ENCODE measurements at places on chromosomes 1 and 21.

GRCh38 chr1:173042806-173043205, 7.9 kb downstream of the TNFSF18 start:
- DNase-seq: no peak

GRCh38 chr1:164559342-164560051, 513 bp downstream of the PBX1 start:
- DNase-seq: no peak

DNA sequence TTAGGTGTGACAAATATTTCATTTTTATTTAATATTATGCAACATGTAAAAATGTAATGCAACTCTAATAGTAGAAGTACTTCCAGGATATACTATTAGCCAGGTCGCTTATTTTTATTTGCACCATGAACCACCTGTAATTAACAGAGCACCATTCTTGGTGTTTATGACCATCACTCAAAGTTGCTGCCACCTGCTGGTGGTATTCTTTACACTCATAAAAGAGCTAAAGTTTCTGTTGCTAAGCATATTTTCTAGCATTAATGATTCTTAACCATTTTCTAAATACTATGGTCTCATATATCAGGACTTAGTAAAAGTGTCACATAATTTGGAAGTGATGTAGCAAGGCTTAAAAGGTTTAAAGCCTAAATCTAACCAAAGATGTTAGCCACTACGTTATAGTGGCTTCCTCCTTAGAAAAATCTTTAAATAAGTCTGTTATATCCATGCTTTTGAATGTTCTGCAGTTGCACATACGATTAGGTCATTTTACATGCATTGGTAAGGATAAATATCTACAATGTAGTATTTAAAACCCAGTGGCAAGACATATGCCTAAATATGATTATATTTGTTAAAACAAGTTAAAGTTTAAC, 244.5 kb downstream of the NEGR1 start:
- peak; percentile 21 for DNase-seq

DNA sequence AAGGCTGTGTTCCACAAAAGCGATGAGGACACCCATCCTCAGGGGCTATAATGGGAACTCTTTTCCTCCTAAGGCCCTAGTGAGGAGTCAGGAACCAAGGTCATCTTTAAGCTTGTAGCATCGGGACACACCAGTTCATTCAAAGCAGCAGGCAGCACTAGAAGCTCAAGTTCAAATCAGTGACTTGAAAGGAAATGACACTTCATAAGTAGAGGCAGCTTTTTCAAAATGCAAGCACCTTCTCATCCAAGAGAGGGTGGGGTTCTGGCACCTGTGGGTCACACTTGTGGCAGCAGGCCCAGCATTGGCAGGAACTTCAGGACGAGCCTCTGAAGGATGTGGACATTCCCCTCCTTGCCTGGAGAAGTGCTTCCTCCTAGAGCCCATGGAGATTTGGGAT, 496.3 kb downstream of the KIF26B start:
- no peak for DNase-seq

GRCh38 chr21:9760398-9761074, 760.8 kb upstream of the TPTE start:
- DNase-seq: no peak

DNA sequence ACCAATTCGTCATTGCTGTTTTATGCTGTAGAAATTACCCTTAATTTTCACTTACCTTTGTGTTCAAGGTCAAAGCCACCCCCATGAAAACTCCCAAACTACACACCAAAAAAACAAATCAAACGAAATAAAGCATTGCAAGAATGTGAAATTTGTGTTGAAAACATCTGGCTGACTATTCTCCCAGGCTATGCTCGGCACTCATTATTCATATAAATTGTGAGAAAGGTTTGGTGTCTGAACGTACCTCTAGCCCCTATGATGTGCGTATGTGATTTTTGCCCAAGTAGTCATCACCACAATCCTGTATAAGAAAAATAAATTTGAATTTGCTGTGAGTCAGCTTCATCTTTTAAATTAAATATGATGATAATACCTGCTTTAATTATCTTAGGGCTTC, 34.9 kb downstream of the ADAMTS1 start:
- no peak for DNase-seq

DNA sequence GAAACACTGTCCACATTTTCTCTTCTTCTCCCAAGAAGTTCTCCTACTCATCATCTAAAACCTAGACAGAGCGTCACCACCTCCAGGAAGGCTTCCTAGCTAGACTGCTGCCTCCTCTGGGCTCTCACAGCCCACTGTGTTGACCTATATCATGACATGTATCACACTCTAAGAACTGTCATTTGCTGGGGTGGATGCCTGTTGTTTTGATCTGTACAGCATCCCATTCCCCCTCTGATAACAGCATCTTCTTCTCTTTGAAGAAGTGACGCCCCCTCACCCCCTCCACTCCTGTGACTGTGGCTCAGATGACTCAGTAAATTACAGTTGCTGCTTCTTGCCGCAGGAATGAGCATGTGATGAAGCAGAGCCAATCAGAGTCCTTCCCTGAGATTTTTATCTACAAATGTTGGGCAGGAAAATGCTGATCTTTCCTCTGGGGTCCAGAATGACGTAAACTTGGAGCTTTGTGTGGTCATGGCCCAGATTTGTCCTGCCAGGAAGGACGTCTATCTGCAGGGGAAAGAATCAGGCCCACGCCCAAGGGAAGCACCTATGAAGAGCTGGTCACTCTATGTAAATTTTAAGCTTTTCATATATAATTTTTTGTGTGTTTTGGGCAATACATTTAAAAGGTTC, 28.0 kb upstream of the FOXO6 start:
- DNase-seq: no peak

GRCh38 chr1:158646465-158646864, 40.0 kb downstream of the SPTA1 start:
- DNase-seq: no peak

DNA sequence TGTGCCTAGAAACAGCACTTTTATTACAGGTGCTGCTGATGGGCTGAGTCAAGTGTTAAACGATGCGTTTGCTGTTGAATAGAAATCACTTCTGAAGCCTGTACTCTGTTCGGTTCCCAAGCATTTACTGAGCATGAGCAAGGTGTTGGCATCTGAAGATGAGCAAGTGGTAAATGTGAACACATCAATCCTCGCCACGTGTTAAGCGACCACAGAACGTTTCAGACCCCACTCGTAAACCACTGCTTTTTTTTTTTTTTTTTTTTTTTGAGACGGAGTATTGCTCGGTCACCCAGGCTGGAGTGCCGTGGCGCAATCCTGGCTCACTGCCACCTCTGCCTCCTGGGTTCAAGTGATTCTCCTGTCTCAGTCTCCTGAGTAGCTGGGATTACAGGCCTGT, 241.2 kb downstream of the SETD4 start:
- DNase-seq: no peak

DNA sequence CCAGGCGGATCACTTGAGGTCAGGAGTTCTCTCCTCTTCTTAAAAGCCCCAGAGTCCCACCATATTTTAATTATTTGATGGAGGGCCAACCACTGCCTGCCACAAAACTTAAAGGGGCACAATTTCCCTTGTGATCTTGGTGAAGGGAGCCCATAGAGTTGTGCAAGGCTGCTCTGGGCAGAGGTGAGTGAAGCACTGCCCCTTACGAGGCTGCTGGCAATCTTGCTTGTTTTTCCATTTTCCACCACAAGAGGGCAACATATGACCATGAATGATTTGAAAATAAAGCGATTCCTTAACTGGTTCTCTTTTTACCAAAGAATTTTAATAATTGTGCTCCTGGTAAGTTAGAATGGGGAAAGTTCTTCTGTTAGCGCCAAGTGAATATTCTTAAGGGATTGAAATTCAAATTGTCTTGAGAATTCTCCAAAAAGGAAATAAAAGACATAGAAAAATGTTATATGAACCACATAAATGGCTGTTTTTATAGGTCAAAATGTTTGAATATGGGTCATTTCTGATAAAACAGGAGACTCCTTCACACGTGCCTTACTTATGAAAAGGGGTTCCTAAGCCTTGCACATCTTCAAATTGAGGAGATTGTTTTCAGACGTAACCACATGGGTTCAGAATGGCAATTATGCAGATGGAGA, 22.7 kb downstream of the PGM1 start:
- DNase-seq: peak; percentile 85

DNA sequence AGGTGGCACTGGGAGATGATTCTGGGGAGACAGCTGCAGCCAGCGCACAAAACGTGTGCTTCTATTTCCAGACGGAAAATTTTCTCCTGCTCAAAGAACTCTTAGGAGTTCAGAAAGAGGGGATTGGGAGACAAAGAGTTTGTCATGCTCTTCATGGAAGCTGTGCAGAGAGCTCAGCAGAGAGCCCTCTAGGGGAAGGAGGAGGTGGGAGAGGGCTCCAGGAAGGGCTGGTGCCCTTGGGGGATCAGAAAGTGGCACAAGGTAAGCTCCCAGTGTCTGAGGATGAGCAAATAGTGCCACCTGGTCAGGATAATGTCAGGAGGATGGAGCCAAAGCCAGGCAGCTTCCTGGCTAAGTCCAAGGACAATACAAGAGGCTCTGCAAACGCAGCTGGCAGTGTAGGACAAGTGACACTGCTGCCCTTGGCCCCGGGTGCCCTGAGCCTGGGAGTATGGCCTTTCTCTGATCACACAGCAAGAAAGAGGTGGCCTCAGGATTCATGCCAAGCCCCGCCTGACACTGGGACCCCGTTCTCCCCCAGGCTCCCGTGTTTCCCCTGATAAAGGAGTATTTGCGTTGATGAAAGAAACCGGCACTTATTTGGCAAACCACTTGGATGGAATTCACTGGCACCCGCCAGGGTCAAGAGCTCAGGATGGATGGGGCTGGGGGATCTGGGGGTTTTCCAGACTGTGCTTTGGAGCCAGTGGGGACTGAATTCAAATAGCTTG, 254.0 kb downstream of the PTPRU start:
- no peak for DNase-seq

DNA sequence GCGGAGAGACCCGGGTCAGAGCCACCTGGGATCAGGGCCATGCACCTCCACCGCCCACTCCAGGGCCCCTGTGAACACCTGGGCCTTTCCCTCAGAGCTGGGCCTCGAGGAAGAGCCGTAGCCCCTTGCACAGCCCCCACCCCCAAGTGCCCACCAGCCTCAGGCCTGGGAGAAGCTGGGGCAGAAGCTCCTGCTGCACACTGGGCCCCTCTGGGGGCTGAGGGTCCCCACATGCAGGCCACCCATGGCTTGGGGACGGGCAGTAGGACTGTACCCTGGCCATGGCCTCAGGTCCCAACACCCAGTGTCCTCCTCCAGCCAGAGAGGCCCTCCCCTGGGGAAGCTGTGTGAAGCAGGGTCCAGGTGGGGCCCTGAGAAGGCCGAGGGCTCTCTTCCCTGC, 6.5 kb downstream of the NOC2L start:
- no peak for DNase-seq

DNA sequence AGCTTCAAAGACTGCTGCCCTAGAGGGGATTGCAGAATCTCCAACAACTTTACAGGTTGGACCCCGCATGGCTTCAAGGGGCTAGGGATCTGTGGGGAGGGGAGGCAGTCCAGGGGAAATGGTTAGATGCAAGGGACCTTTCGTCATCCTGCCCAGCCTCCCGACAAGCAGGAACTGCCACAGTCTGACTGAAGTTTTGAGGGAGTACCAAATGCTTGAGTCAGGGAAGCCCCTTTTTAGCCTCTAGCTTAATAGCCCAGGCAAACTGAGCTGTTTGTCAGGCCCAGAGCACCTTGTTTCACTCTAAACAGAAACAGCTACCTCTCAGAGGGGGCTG, 1.1 kb downstream of the TOR3A start:
- DNase-seq: no peak

DNA sequence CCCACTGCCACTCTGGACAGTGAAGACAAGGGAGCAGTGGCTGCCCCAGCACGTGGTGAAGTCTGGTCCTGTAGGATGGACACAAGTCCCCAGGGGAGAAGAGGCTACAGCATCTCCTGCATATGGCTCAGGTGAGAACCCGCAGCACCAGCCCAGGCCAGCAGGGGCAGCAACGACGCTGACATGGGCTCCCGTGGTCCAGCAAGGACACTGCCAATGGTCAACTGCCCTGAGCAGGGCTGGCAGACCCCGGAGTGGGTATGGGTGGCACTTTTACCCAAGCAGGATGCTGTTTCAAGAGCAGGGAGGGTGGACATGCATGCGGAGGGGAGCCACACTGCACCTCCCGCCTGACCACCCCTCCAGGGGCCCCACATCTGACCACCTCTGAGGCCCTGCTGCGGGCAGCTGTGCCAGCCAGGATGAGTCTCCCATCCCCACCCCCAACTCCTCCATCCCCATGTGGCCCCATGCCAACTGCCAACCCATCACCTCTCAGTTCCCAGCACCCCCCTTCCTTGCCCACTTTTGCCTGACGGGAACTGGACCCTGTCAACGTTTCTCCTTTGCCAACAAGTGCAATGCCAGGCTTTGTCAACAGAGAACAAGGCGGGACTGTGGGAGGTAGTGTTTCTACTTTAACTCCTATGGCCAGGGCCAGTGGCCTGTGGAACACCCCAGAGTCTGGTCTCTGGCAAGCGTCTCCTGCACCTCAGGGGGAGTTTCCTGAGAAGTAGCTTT, 8.6 kb downstream of the MORN1 start:
- DNase-seq: peak; percentile 62

GRCh38 chr1:84973498-84974334, 23.2 kb downstream of the MCOLN2 start:
- DNase-seq: no peak

GRCh38 chr1:225999912-226000337, 782 bp upstream of the SDE2 start:
- DNase-seq: no peak

- no peak for DNase-seq
Observed at GRCh38 chr1:91162613-91163012, 140.8 kb upstream of the ZNF644 start.

- DNase-seq: no peak
Observed at GRCh38 chr1:208185801-208186231, 58.4 kb downstream of the PLXNA2 start.

DNA sequence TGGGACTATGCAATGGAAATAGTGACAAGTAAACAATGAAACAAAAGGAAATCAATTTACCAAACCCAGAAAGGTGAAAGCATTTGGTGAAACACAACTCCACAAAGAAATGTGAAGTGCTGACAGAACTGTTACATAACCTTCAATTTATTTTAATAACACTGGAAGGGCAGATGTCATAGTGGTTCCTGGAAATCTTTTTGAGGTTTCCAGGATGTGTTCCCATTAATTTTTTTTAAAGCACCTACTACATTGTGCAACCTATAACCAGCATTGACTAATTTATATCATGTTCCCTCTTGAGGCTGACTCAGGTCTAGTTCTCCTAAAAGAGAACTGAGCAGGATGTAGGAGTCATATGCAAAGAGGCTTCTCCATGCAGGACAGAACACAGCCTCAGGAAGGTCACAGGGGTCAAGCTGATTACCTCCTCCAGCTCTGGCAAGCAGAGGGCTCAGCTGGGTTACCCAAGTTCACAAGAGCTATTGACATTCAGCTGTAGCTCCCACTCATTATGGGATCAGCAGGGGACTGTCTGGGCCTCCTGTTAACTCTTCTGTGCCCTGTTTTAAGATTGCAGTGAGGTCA, 157.1 kb upstream of the NRIP1 start:
- no peak for DNase-seq

GRCh38 chr1:50877641-50878040, 82.4 kb downstream of the FAF1 start:
- no peak for DNase-seq

- DNase-seq: no peak
Observed at GRCh38 chr1:113147073-113147625, 74.2 kb downstream of the LRIG2 start.

GRCh38 chr1:10940451-10940804, 72.0 kb upstream of the TARDBP start:
- DNase-seq: no peak

Data from HEK293T (cell line).